ENCODE measurements at places on chromosomes 1 and 21.
A peak's percentile ranks its signal among the peaks of the same experiment; 100 is the strongest.

- DNase-seq: no peak
These were observed 55.8 kb downstream of the FBXO2 start for GRCh38 chr1:11598461-11598860.

GRCh38 chr1:53078333-53079101 lies 16.5 kb downstream of the PODN start:
- DNase-seq: no peak

GRCh38 chr1:221998781-221999180 lies 256.9 kb upstream of the DUSP10 start:
- DNase-seq: no peak

GRCh38 chr1:221234791-221235190 lies 355.5 kb downstream of the HLX start:
- DNase-seq: no peak

DNA sequence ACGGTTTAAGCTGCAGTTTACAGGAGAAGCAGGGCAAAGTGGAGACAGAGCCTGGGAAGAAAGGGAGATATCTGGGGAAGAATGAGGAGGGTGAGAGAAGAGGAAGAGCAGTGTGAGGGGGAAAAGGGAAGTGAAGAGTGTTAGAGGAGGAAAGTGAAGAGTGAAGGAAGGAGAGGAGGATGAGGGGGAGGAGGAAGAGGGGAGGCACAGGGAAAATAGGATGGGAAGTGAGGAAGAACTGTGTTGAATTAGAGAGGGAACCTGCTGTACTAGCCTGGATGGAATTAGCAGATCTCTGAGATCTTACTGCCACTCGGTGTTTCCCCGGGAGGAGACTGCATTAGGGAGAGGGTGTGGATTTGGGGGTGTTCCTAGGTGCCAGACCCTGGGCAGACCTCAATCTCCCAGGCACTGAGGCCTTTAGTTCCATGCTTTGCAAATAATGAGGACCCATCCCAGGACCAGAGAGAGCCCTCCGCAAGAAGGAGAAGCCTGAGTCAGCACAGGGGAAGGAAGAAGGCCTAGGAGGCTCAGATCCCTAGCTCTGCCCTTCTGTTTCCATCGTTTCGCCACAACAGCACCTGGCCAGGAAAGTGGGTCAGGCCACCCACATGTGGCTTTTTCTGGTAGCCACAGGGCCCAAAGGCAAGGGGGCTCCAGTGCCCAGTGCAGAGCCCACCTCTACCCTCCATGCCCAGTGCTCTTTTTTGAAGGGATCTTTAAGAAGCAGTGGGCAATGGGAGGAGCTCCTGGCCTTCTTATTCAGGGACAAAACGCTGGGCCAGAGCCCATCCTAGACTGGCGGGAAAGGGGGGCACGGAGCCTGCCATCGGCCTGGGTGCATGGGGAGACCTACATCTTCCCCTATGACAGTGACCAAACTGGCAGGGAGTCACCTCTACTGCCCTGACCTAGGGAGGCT lies 2.0 kb downstream of the LRRN2 start:
- peak; percentile 44 for DNase-seq

DNA sequence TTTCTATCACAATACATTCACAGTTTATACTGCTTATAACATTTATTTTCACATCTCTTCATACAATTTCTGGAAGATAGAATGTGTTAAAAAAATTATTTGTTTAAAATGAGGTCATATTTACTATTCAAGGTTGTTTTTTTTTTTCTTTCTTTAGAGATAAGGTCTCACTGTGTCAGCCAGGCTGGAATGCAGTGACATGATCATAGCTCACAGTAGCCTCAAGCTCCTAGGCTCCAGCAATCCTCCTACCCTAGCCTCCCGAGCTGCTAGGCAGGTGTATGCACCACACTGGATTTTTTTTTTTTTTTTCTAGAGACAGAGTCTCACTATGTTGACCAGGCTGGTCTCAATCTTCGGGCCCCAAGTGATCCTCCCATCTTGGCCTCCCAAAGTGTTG lies 19.0 kb upstream of the RNF11 start:
- DNase-seq: no peak

DNA sequence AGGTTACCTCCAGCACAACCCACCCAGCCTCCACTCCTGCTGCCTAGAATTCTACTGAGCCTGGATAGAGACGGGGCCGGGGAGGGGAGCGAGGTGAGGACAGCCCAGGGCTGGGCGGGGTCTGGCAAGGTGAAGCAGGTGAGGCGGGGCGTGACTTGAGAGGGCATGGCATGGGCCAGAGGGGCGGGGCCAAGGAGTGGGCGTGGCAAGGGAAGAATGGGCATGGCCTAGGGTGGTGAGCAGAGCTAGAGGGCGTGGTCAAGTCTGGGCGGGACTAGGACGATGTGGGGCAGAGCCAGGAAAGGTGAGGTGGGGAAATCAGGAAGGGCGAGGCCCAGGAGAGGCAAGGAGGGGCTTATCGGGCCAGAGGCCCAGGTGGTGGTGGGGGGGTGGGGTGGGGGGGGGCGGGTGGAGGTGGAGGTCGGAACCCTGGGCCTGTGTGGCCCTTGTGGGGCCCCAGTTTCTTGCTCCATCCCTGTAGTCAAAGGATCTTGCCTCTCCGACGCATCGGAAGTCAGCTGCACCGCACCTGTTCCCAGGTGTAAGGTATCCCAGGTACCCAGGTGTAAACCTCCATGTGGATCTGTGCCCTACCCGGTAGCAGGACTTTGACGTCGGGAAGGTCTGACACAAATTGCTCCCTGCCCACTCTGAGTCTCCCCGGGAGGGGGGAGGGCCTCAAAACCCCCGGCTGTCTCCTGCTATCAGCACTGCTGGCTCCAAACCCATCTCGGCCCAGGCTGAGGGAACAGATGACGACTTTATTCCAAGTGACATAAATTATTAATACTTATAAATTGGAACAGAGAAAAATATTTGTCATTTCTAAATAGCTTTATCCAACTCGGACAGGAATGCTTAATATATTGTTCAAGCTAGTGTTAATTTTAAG lies 32.9 kb upstream of the UTS2 start:
- DNase-seq: no peak

DNA sequence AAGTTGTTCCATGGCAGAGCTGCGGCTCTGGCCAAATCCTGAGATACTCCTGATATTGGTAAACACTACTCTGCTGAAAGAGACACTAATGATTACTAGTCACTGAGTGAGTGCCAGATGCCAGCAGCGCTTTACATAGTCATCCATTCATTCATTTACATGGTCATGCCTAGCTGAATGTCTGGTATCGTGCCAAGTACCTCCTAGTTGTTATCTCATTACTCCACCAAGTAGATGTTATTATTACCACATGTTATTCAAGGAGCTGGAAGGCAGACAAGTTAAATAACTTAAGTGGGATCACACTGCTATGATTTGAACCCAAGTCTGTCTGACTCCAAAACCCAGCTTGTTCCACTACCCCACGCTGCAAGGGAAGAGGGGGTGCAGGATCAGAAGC lies 4.7 kb downstream of the OLFML2B start:
- DNase-seq: no peak

- no peak for DNase-seq
These were observed 11.3 kb upstream of the ADORA1 start for GRCh38 chr1:203116091-203116820.

GRCh38 chr1:187167555-187167954 lies 338.8 kb downstream of the PLA2G4A start:
- no peak for DNase-seq

DNA sequence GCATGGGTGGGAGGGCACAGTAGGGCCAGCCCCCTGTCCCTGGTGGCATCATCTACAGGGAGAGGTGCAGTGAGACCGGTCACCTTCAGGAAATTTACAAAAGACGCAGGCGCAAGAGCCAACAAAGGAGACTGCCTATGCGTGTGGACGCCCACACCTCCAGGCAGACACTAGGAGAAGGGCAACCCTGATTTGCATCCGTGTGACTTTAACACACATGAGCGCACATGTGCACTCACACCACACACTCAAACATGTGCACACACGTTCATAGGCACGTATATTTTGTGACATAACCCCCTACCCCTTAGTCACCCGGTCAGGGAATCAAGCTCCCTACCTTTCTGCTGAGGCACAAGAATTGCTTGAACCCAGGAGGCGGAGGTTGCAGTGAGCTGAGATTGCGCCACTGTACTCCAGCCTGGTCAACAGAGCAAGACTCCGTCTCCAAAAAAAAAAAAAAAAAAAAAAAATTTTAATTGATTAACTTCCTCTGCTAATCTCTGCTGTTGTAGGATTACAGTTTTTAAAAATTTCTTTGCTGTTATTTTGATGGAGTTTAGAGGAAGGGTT lies 84.7 kb upstream of the SLC25A33 start:
- DNase-seq: no peak

- no peak for DNase-seq
These were observed 104.5 kb downstream of the NGF start for GRCh38 chr1:115233598-115233997.

GRCh38 chr1:181208967-181209366 lies 120.5 kb downstream of the IER5 start:
- DNase-seq: peak; percentile 86

GRCh38 chr1:228453022-228453560 lies 34.1 kb upstream of the RNF187 start:
- DNase-seq: no peak

- DNase-seq: no peak
These were observed 61.6 kb upstream of the TENT5B start for GRCh38 chr1:27074175-27074780.

- no peak for DNase-seq
These were observed 43.9 kb downstream of the PIGK start for GRCh38 chr1:77175230-77175844.

GRCh38 chr1:238399558-238399957 lies 508.8 kb upstream of the ZP4 start:
- DNase-seq: no peak
